ENCODE measurements at places on chromosomes 5 and 9.
A peak's percentile ranks its signal among the peaks of the same experiment; 100 is the strongest.

DNA sequence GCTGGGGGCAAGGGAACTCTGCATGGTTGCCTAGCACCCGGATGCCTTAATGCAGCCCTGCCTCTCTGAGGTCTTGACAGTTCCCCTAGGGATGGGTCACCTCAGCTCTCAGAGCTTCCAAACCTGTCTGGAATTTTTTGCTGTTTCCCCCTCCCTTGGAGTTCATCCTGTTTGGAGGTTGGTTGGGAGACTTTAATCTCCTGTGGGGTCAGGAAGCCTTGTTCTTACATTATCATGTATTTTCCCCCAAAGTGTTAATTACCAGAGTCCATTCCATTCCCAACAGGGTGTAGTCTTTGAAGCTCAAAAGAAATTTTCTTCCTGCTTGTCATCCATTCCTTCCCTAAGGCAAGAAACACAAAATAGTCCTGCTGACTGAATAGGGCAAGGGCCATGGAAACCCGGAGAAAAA lies 150.3 kb upstream of the SPRY4 start:
- no peak for DNase-seq

DNA sequence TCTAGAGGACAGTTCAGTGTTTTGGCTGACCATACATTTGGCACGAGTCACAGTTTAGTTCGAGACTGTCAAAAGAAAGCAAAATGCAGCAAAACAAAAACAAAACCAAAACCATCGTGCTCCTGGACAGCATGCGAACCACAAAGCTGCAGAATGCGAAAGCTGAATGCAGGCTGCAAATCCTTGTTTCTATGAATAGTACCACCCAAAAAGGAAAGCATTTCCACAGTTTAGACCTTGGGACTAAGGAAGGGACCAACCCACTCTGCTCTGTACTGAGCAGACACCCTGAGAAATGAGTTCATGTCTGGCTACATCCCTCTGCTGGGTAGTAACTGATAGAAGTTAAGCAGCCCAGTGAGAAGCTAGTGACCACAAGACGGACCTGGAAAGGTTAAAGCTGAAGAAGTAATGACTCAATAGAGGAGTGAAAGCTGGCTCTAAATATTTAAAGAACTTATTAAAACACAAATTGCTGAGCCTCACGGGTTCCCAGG lies 3.9 kb downstream of the GCNT4 start:
- DNase-seq = no peak

DNA sequence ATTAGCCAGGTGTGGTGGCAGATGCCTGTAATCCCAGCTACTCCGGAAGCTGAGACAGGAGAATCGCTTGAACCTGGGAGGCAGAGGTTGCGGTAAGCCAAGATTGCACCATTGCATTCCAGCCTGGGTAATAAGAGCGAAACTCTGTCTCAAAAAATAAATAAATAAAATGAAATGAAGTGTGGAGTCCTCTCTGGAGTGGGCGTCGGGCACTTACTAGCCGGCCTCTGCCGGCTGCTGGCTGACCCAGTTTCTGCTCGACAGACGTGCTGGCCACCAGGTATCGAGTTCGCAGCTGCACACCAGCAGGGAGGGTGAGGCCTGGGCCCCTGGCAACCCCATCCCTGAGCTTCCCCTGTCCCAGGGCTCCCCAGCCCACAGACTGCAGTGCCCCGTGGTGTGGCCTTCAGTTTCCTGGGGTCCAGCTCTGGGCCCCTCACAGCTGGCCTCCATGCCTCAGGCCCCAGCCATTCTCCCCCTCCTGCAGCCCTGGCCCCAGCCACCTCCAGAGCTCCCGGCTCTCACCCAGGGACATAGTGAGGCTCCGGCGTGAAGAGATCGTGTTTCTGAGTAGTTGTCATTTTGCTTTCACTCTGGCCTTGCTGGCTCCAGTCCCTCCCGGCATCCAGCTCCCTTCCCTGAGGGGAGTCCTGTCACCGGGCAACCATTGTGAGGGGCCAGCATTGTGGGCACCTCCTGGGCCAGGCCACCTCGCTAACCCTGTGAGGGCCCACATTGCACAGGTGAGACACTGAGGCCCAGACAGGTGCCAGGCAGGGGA lies 3.8 kb upstream of the STPG3 start:
- DNase-seq = no peak

DNA sequence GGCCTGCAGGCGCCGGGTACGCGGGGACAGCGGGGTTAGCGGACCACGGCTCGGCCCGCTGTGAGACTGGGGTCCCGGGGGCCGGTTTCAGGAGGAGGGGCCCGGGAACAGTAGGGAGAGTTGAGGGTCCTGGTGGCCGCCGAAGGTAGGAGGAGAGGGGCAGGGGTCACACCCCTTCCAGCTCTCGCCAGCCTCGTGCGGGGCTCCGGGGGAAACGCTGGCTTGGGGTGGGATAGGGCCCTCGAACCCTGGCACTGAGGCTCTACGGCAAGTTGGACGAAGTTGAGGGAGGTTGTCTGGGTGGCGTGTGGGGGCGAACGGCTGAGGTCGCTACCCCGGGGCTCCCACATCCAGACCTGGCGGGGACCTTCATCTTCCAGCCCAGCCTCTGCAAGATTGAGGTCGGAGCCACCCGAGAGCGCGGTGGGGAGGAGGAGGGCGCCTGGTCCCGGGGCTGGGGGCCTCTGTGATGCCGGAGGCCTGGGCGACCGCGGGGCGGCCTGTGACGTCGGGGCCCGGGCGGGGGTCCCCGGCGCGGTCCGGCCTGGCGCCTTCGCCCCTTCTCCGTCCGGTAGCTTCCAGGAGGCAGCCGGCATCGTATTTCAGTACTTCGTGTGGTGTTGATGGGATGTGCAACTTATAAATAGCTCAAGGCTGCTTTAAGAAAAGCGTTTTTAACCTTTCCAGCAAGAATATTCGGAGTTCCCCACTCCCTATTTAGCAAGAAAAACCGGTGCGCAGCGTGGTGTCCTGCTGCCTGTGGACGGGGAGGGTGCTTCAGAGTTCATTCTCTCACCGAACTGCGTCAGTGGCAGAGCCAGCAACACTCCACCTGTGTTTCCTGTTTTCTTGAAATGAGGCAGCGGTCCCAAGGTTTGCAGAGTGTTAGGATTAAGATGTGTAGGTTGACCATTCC lies 902 bp downstream of the HABP4 start:
- peak; percentile 41 for DNase-seq

DNA sequence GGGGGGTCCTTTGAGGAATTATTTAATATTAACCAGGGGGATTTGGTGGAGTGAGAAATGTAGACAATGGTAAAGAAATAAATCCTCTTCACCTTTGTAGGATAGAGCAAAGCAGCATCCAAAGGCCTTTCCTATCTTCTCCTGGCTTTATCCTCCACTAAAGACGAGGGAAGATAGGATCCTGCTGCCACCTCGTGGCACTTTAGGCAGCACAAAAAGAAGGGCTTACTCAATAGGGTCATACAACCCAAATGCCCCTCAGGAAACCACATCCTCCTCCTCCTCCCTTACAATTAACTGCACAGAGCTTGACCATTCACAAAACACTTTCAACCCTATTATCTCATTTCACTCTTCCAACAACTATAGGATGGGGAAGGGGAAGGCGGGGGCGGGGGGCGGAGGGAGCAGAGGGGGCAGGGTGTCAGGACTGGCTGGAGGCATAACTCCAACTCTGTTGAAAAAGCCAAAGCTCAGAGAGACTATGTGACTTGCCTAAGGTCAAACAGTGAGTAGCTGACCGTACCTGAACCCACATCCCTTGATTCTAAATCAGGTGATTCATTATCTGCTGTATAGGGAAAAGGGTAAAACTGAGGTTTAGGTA lies 45.4 kb upstream of the MYOT start:
- no peak for DNase-seq

DNA sequence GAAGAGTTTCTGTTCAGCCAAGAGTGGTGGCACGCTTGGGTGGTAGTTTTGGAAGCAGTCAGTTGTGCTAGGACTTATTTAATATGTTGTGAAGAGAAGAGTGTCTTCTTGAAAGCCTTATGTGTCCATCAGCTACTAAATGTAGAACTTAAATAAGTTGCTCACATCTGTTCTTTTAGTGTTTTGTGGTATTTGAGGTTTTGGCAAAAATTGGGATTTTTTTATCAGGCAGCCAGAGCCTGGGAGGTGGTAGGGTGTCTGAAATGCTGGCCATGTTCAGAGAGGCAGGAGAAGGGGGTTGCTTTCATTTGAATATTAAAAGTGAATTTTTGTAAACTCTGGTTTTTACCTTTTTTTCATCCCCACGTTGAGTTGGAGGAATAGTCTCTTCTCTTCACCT lies 24.2 kb upstream of the ZBTB34 start:
- DNase-seq = no peak

GRCh38 chr5:181051841-181052671 lies 12.0 kb downstream of the BTNL9 start:
- DNase-seq = no peak

DNA sequence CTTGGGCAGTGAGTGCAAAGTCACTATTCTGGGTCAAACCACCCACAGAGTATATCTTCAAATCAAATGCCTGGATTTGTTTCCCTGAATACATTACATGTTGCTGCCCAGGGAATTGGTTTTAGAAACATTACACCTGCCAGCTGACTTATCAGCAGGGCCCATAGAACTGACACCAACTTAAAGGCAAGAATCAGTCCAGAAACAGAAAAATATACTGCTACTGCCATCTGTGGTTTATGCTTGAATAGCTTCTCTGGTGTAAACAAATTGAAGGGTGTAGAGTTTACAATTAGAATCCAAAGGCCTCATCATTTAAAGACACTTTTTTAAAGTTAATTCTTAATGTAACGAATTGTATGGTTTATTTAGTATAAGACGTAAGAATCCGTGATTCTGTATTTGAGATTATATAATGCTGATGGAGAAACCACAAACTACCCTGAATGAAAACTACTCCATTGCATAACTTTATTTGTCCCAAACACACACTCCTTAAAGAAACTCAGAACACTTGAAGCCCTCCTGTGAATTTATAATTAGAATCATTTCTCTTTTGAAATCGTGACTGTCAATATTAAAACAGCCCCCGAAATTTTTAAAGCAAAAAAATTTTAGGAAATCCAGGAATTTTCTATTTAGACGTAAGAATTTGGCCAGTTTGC lies 6.2 kb downstream of the NR6A1 start:
- DNase-seq = no peak

GRCh38 chr5:95238560-95239325 lies 46.2 kb downstream of the MCTP1 start:
- DNase-seq = no peak

DNA sequence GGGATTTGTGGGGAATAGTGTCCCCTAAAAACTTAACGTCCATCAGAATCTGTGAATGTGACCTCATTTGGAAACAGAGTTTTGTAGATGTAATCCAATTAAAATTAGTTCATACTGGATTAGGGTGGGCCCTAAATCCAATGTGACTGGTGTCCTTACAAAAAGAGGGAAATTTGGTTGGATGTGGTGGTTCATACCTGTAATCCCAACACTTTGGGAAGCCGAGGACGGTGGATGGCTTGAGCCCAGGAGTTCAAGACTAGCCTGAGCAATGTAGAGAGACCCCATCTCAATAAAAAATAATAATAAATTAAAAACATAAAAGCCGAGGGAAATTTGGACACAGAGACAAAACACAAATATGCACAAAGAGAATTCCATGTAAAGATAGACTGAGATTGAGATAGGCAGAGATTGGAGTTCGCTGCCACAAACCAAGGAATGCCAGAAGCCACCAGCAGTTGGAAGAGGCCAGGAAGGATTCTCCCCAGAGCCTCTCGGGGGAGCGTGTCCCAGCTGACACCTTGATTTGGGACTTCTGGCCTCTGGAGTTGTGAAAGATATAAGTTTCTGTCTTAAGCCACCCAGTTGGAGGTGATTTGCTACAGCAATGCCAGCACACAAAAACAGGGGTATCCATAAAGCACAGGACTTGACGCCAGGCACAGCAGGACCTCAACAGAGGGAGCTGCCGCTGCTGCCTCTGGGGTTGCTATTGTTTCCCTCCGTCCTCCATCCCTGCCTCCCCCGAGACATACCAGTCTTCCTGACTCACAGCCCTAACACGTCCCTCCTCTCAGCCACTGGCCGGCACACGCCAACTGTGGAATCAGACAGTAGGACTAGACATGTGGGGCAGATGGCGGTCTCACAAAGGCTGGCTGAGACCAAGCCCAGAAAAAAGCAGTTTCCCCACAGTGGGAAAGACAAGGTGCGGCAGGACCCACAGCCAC lies 73.8 kb upstream of the IL17B start:
- no peak for DNase-seq

DNA sequence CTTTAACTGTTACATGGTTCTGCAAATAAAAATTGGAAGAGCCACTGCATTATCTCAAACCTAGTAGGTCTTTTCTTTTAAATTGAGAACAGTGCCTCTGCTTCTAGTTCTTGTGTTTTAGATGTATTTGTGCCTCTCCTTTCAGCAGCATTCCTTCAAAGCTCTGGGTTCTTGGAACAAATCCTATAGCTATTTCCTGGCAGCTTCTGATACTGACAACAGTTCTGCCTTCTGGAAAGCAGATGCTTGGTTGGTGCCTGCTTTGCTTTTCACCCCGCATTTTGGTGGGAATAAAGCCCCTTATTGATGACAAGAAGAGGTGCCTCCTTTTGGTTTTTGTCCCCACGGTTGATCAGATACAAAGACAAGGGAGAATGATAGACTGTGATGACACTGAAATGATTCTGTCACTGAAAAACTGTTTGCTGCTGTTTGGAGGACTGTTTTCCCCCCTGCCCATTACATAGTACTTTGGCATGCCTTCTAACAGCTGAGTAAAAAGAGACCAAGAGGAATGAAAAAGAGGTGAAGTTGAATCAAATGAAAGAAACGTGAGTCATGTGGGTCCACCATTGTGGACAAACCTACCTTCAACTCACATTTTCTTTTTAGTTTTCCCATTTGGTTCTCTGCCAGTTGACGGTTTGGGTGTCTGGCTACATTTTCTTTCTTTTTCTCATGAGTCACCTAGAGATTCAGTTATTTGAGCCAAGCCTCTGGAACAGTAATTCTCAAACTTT lies 5.6 kb downstream of the PTCD2 start:
- no peak for DNase-seq

- DNase-seq = no peak
Measured at GRCh38 chr9:98339987-98340800, 84.7 kb upstream of the TBC1D2 start.

GRCh38 chr9:114669961-114670360 lies 12.0 kb downstream of the TEX48 start:
- no peak for DNase-seq

GRCh38 chr9:91716239-91716638 lies 233.8 kb downstream of the ROR2 start:
- no peak for DNase-seq

DNA sequence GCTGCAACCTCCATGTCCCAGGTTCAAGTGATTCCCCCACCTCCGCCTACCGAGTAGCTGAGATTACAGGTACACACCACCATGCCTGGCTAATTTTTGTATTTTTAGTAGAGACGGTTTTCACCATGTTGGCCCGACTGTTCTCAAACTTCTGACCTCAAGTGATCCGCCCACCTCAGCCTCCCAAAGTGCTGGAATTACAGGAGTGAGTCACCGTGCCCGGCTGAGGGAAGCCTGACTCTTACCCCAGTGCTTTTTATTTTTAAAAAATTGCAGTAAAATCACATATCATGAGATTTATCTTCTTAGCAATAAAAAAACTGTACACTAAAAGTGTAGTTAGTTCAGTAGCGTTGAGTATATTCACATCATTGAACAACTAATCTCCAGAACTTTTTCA lies 105.3 kb downstream of the SLIT3 start:
- DNase-seq = no peak

- no peak for DNase-seq
Measured at GRCh38 chr5:100119903-100120302, 415.3 kb upstream of the FAM174A start.

- no peak for DNase-seq
Measured at GRCh38 chr5:129003232-129003631, 37.9 kb downstream of the SLC27A6 start.

Data from T follicular helper cell (primary cell).